ENCODE measurements at places on chromosomes 11 and 22.

DNA sequence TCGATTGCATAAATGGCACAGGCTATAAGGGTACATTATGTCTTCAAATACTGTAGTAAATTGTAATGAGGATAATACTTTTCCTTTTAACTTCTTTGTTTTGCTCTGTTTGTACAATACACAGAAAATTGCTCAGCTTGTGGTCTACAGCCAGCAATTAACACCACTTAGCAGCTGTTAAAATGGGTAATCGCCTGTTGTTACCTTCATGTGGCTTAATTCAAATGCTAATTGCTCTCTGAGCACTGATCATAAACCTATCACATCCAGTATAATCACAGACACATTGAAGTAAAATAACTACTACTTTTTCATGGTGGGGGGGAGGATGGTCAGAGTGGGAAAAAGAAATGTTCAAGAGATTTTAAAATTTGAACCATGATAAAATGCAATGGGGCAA lies 1164.1 kb upstream of the CNTN5 start:
- DNase-seq: no peak

DNA sequence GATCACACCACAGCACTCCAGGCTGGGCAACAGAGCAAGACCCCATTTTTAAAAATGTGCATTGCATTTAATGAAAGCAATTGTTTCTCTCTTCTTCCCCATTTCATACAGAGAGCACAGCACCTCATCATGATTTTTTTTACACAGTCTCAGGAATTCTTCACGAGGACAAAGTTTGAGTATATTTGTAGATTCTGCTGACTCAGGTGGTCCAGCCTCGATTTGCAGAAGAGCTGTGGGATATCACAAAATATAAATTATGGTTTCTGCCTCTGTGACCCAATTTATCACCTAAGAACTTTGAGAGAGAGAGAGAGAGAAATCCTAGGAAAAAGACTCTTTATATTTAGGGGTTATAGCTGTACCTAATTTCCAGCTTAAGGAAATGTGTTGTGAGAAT lies 19.8 kb downstream of the CASP5 start:
- DNase-seq: no peak

GRCh38 chr11:7561562-7561961 lies 47.8 kb downstream of the PPFIBP2 start:
- DNase-seq: no peak

GRCh38 chr11:63551091-63551888 lies 11.9 kb downstream of the PLAAT2 start:
- no peak for DNase-seq

DNA sequence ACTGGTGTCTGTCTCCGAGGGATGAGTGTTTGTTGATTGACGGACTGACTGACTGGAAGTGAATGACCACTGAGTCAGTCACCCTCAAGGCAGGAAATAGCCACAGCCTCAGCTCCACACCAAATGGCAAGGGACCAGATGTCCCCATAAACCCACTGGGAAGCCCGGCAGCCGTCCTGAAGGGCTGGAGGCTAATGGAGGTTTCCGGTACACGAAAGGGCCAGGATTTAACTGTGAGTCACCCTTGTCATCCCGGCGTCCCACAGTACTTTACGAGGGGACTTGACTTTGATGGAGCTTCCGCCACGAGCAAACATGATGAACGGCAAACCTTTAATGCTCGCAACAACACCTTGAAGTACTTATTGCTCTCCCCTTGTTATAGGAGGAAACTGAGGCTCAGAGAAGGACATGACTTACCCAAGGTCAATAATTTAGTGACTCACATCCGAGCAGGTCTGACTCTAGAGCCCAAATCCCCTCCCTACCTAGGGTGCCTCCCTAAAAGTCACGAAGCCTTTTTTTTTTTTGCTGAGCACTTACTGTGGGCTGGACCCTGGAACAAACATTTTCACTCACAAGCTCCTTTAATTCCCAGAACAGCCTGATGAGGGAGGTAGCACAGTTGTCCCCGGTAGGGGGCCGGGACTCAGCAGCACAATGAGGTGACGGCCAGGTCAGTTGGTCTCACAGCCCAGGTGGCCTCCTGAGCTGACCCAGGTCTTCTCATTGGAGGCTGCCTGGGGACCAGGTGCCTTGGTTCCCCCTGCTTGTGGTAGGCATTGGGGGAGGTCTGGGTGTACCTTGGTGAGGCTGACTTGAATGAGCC lies 25.2 kb upstream of the GCAT start:
- no peak for DNase-seq

DNA sequence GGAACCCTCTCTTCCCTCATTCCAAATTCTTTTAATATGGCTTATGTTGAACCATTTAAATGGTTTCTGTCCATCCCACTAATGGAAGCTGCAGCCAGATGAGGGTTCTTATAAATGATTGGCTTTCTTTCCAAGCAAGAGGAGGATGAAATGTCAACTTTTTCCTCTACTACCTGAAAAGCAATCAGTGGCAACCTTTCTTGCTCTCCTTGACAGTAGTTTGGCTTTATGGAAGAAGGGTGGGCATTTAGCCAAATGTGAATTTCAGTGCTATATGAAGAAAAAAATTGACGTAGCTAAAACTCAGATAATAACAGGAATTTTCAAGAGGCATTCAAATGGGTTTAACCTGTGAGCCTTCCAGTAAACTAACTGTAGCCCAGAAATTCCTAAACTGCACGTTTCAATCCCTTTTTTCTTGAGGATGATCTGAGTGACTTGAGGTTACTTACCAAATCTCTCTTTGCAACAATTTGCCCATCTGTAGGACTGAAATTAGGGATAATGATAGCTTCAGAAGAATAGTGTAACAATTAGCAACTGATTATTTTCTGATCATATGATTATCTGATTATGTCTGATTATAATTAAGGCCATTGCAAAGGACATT lies 90.9 kb downstream of the EXT2 start:
- DNase-seq: no peak

- DNase-seq: no peak
These were observed 53.2 kb upstream of the CRTAM start for GRCh38 chr11:122785031-122785541.

- peak; percentile 50 for DNase-seq
These were observed 634.9 kb downstream of the METTL15 start for GRCh38 chr11:28743061-28743550.

Data from adipocyte (in vitro differentiated cells).